ENCODE measurements at places on chromosomes 4 and X. TPM values are rescaled to one million over a fixed set of nuclear protein-coding genes. Genes with fewer than 3 reads are reported as not detected.

DNA sequence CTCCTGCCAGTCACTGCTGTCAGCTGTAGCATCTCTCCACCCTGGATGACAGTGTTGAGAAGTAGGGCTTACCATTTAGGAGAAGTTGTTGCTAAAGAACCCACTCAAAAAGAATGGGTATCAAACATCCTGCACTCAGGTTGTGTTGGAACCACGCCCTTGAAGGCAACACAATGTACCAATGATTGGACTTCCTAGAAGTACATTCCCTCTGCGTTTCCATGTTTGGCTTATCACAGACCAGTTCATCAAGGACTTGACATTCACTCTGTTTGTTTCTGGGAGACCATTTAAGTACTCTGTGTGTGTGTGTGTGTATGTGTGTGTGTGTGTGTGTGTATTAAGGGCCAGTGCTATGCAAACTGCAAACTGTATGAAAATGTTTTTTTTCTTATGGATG is 200.6 kb upstream of the GATB start:
- DNase-seq = no peak

DNA sequence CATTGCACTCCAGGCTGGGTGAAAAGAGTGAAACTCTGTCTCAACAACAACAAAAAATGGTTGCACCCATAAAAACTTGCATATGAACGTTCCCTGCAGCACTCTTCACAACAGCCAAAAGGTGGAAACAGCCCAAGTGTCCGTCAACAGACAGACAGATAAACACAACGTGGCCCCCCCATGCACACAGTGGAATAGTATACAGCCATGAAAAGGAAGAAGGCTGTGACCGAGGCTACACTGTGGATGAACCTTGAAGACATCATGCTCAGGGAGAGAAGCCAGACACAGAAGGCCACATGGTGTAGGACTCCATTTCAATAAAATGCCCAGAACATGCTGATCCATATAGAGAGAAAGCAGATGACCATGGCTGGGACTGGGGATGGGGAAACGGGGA is 33.5 kb upstream of the ASMTL start:
- DNase-seq = no peak

- no peak for DNase-seq
Measured at GRCh38 chrX:6184900-6185515, 43.7 kb downstream of the NLGN4X start.

- no peak for DNase-seq
Measured at GRCh38 chrX:130626521-130626920, 224.7 kb downstream of the RBMX2 start.

DNA sequence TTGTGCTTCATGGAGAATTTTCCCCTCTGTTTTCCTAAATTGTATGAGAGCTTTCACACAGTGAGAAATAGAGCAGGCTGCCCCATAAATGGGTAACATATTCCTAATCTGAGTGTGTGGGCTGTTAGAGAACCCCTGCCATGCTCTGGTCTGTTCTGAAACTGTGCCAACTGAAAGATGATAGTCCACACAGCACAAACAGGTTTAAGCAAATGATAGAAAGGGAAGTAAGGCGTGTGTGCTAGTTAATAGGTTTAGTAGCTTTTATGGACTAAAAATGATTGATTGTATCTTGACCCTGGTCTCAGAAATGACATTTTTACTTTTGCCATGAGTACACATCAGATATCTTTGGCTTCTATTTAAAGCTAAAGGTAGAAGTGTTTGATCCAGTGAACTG is 106.2 kb downstream of the PRRG1 start:
- no peak for DNase-seq

DNA sequence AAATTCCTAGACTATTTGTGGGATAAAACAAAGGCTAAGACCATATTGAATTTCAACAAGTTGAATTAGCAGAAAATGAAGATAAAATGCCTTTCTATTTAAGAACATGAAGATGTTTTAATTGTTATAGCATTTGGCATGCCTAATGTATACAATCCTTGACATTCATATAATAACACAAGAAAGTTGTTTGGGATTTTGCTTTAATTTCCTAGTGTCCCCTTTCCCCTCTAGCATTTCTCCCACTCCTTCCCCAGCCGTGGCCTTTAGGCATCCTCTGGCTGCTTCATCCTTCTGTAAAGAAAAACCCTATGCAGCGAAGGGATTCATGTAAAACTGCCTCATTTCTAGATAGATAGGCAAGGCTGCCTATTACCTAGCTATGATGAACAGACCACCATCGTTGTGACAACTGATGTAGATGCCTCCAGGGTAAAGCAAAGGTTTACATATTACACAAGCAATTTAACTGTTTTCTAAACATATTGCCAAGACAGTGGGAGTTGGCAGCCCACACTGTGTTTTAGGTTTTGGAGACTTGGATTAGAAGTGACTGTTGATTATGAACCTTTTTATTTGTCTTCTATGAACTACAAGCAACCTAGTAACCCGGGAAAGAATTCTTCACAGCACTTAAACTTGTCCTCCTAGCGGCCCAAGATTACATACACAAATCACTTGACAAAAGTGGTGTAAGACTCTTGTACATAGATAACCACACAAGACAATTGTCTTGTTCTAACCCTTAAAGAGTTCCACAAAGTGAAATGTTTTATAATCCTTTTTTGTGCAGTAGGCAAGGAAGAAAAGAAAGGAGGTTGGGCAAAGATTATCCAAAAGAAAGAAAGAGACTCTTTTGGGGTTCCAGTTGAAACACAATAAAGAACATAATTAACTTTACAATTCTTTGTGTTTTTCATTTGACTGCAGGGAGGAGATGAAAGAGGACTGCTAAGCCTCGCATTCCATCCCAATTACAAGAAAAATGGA is 59.9 kb downstream of the HHIP start:
- no peak for DNase-seq

- no peak for DNase-seq
Measured at GRCh38 chrX:73859622-73860021, 296.6 kb downstream of the CHIC1 start.

GRCh38 chrX:131199091-131199490 is 90.0 kb downstream of the IGSF1 start:
- DNase-seq = no peak

- DNase-seq = no peak
Measured at GRCh38 chr4:10196191-10196590, 79.6 kb upstream of the WDR1 start.

- no peak for DNase-seq
Measured at GRCh38 chr4:48902266-48902665, 4.3 kb downstream of the OCIAD2 start.

- no peak for DNase-seq
Measured at GRCh38 chr4:135927651-135928050, 1604.6 kb downstream of the PCDH18 start.

GRCh38 chrX:48903290-48903689 is 5.6 kb downstream of the PQBP1 start:
- DNase-seq = no peak

GRCh38 chrX:138378876-138379275 is 332.6 kb downstream of the FGF13 start:
- no peak for DNase-seq

DNA sequence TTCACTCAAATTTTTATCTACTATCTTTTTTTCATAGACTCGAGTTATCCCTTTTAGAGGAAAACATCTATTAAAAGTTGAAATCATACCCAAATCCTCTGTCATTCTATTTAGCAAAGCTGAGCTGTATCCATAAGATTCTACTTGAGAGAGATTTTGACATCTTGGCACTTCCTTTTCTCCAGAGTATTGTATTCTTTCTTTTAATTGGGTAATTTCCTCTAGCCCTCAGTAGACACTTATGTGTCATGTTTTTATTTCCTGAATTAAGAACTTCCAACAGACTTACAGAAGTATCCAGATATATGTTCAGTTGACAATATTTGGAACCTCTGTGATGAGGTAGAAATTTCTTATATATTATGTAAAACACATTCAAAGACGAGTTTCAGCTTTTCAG is 201.6 kb upstream of the NR3C2 start:
- DNase-seq = no peak

- DNase-seq = no peak
Measured at GRCh38 chr4:185171373-185172071, 28.5 kb downstream of the SLC25A4 start.

DNA sequence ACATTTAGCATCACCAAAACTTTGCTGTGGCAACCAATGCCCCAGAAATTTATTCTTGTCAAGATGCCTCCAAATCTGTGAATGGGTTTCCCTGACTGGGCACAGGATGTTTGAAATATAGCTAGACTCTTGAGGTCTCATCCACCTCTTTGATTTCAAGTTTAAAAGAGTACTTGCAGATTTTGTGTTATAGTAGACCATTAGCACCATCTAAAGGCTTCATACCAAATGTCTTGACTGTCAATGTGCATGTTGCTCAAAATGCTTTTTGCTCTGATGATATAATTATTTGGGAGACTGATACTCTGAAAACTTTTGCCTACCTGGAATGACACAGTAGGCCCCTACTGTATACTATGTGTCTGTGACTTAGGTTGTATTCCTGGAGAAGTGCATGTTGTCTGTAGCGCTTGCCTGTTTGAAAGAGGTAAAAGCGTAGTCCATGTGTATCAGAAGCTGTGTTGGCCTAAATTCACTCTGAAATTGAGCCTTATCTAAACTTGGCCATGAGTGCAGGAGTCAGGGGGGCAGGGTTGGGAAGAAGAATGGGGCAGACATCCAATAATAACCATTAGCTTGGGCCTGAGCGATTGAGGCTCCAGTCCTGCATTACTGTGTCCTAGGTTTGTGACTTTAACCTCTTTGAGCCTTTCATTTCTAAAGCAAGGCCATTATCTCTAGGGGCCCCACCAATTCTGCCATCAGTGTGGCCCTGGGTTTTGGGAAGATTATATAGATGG is 33.8 kb downstream of the NDP start:
- DNase-seq = no peak

- DNase-seq = no peak
Measured at GRCh38 chrX:131558562-131558961, 14.7 kb downstream of the OR13H1 start.

DNA sequence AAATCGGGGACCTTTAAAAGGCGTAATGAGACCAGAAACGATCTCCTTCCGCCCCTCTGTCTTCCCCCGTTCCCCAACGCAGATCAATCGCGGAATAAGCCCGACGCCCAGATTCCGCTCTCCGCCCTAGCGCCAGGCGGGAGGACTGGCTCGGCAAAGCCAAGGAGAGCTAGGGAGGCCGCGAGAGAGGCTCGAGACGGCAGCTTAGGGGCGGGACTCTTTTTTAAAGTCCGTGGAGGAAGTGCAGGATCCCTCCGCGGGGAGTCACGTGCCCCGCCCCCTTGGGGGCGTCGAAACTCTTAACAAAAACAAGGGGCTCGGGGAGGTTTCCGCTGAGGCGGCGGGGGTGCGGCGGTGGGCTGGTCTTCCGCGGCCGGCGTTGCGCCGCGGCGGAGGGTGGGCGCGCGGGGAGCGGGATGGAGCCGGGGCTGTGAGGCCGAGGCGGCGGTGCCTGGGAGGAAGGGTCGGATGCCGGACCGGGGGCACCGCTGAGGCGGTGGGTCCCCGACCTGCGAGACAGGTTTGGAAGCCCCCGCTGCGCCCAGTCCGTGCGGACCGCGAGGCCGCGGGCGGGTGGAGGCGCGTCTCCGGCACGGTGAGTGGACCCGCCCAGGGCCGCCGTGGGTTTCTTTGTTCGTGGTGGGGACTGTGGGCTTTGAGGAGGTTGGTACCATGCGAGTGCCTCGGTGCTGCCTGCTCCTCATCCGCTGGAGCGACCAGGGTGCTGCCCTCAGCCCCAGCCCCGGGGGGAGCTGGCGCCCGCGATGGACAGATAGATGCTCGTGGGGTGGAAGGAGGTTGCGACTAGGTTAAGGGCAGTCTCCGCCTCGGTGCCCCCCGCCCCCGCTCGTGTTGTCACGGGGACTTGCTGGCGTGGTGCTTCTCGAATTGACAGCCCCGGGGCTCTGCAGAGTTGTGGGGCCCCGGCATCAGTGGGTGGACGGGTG is at the start of gene CCNG2:
Gene CCNG2 (plus strand): TSS at position 296 of the 947 bp plus-strand sequence. CDS start 1,326 bp downstream, outside the sequence.
- DNase-seq = peak; percentile 94

GRCh38 chr4:80422727-80423404 is 87.3 kb downstream of the CFAP299 start:
- DNase-seq = no peak

DNA sequence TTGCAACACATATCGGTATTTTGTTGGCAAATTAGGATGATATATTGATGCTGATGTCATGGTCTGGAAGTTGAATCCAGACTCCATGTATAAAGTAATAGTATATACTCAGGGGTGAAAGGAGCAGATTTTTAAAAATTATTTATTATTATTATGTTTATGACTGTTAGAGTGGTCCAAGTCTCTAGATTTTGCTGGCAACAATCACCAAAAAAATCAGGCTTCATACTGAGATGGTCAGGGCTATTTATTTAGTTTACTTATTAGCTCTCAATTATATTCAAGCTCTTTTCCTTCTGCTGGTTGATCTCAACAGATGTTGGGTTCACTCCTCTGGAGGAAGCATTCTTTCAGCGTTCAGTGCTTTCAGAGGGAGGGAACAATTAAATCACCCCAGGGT is 73.9 kb upstream of the VCX3B start:
- no peak for DNase-seq

DNA sequence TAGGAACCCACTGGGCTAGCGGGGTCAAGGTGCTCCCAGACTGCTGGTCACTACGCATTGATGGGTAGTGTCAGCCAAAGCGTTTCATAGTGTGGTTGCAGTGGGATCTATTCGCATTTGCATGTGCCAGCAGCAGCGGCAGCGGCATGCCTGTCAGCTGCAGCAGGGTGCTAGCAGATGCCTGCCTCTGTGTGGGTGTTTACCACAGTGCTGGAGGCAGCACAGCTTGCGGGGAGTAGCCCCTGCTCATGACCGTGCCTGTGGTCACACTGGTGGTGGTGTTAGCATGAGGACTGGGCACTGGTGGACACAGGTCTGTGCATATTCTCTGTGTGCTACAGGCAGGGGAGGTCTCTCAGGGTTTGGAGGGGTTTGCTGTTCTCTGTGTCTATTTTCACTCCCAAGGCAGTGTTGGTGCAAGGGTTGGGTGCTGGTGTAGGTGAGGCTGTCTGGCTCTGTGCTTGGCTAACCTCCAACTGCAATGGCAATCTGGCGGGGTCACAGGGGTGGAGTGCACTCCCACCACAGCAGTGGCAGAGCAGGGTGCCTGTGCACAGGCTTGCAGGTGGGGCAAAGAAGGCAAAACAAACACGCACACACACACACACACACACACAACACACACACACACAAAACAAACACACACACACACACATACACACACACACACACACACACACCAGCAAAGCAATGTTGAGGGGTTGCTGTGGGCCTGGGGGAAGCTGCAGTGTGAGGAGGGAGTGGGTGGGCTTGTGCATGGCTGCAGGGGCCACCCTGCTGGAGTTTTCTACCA is 184.4 kb downstream of the GLUD2 start:
- no peak for DNase-seq

DNA sequence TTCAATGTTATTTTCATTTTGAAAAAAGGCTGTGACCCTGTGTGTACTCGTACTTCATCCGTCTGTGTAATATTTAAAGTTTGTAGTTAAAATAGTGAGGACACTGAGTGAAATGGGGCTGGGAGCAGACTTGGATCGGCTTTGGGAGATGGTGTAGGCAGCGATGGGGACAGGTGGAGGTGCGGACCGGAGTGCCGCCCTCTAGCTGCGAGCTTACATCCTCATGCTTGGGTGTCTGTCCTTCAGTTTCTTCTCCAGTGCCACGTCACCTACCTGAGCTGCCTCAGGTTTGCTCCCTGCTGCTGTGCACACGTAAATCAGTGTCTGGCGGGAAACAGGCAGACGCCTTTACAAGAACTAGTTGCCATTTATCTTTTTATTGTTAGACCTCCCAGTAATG is 146.1 kb downstream of the GPR143 start:
- no peak for DNase-seq

GRCh38 chrX:100868273-100868672 is 5.9 kb downstream of the NOX1 start:
- DNase-seq = no peak

Gene LRP2BP
- 2.8 TPM for total RNA-seq

Gene DUSP21
- not detected for total RNA-seq

Gene PAK3
- total RNA-seq = 24.5 TPM

Gene XAGE1A
- not detected for total RNA-seq

Gene SLC6A14
- not detected for total RNA-seq

Gene NSUN7
- 6.8 TPM for total RNA-seq

All from aorta (tissue), 5 donors.